ENCODE measurements at places on chromosomes 1 and 21. TPM values are rescaled to one million over a fixed set of nuclear protein-coding genes. Genes with fewer than 3 reads are reported as not detected.

The OR2T10 gene
- total RNA-seq = not detected

- DNase-seq = no peak
Measured at GRCh38 chr21:30719401-30719800, 824 bp upstream of the KRTAP21-3 start.

DNA sequence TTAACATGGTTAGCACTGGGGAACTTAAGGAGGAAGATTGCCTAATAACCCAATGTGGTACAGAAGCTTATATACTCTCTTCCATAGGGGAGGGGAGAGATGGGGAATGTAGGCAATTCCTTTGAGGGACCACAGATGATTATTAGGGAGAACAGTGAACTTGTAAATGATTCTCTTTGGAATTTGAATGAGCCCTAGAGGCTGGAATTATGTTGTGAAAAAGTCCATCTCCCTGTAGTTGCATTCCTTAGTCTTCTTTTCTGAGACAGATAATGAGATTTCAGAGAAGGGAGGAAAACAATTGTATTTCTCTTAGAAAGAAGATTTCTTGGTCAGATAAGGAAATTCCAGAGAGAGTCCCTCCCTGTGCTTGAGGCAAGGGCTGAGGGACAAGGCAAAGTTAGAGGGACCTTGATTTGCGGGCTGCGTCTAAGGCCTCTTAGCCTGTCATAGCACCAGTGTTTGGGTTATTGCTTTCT, 89.0 kb upstream of the HMCN1 start:
- DNase-seq = no peak

- no peak for DNase-seq
Measured at GRCh38 chr1:94709891-94710581, 110.1 kb upstream of the SLC44A3 start.

DNA sequence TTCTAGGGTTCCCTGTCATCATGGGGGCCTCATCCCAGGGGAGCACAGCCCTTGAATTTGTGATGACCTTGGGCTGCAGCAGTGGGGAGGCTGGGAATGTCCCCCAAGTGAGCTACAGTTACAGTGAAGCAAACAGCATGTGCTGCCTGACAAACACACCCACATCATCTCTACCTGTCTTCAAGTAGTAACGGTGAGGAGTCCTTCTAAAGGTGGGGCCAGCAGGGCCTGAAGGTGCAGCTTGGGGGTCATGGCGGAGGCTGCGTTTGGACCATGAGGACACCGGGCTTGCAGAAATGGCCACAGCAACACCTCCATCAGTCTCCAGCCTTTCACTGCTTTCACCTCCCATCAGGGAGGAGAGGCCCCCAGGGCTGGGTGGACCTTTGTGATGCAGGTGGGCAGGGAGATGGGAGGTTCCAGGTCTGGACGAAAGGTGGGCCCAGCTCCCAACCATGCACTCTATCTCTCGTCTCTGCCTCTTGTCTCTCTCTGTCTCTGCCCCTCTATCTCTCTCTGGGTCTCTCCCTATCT, 55.7 kb downstream of the WNT9A start:
- no peak for DNase-seq

- DNase-seq = peak; percentile 61
Measured at GRCh38 chr1:8560611-8561544, 243.0 kb downstream of the SLC45A1 start.
